RPMI7951 (cell line): ENCODE measurements at places on chromosomes 4 and X. TPM values are rescaled to one million over a fixed set of nuclear protein-coding genes. Genes with fewer than 3 reads are reported as not detected.

Gene S100G
- total RNA-seq, result not detected in 2 replicates

Gene ACTRT1
- total RNA-seq, result not detected in 2 replicates

Gene MED28
- 4.3 and 6.9 TPM in 2 replicates for total RNA-seq

Gene TRIM60
- total RNA-seq, result not detected in 2 replicates

Gene MAGEH1
- total RNA-seq, result 39.5 and 39.7 TPM in 2 replicates

Gene KIT
- total RNA-seq, result 0.20 and 0.48 TPM in 2 replicates

Gene BCORL1
- total RNA-seq, result 0.49 and 0.96 TPM in 2 replicates

Gene FAM120C
- total RNA-seq, result 5.9 and 7.7 TPM in 2 replicates

Gene CENPVL1
- total RNA-seq, result not detected in 2 replicates

Gene MAGEC1
- under 0.01 and 0.10 TPM in 2 replicates for total RNA-seq

Gene CTAG2
- total RNA-seq, result 0.29 TPM in 1 of 2 replicates, not detected in the other

Gene DHX15
- 117 and 163 TPM in 2 replicates for total RNA-seq

Gene TMPRSS11B
- not detected in 2 replicates for total RNA-seq

Gene PABPC5
- total RNA-seq, result 2.1 and 3.4 TPM in 2 replicates

Gene LRP2BP
- total RNA-seq, result 0.48 and 0.68 TPM in 2 replicates

Gene DCAF4L1
- 0.10 TPM in 1 of 2 replicates, not detected in the other for total RNA-seq

Gene AFF2
- total RNA-seq, result 0.68 and 1.7 TPM in 2 replicates

Gene TLR2
- 8.8 and 11.3 TPM in 2 replicates for total RNA-seq

Gene XPNPEP2
- total RNA-seq, result not detected in 2 replicates

Gene PCYT1B
- total RNA-seq, result 0.39 and 0.84 TPM in 2 replicates

Gene ITGB1BP2
- 0.96 and 0.98 TPM in 2 replicates for total RNA-seq

Gene LGI2
- not detected in 2 replicates for total RNA-seq

Gene HMX1
- not detected in 2 replicates for total RNA-seq

Gene UTP3
- 15.0 and 16.0 TPM in 2 replicates for total RNA-seq

Gene POLA1
- 26.2 and 28.6 TPM in 2 replicates for total RNA-seq

Gene HSFX1
- total RNA-seq, result 0.20 and 0.36 TPM in 2 replicates

Gene TSPAN7
- total RNA-seq, result 0.12 TPM in 1 of 2 replicates, not detected in the other

Gene GAGE12E
- total RNA-seq, result not detected in 2 replicates

Gene GRIA2
- not detected in 2 replicates for total RNA-seq

Gene CCDC158
- not detected in 2 replicates for total RNA-seq

Gene MAGEB1
- 5.6 and 5.8 TPM in 2 replicates for total RNA-seq

Gene DDX53
- total RNA-seq, result not detected in 2 replicates

Gene CRLF2
- total RNA-seq, result not detected in 2 replicates

Gene GLA
- total RNA-seq, result 57.2 and 58.0 TPM in 2 replicates

Gene FHL1
- 55.9 and 69.2 TPM in 2 replicates for total RNA-seq

Gene GPRIN3
- total RNA-seq, result not detected in 2 replicates

Gene EDA2R
- total RNA-seq, result 0.72 and 1.6 TPM in 2 replicates

Gene PARM1
- under 0.01 and 0.10 TPM in 2 replicates for total RNA-seq

Gene PCDH18
- total RNA-seq, result 6.8 and 8.9 TPM in 2 replicates

Gene SLIT2
- total RNA-seq, result 12.7 and 13.8 TPM in 2 replicates

Gene PIR
- total RNA-seq, result 25.1 and 27.3 TPM in 2 replicates
